ENCODE measurements at places on chromosomes 13 and 19. TPM values are rescaled to one million over a fixed set of nuclear protein-coding genes. Genes with fewer than 3 reads are reported as not detected.

Gene SYT5
- total RNA-seq: not detected

Gene HAUS8
- 5.0 TPM for total RNA-seq

Gene CCDC70
- not detected for total RNA-seq

Gene EXOC3L2
- total RNA-seq: 1.6 TPM

Gene KISS1R
- not detected for total RNA-seq

Gene CEACAM20
- not detected for total RNA-seq

Gene CEACAM8
- not detected for total RNA-seq

Gene ACTMAP
- total RNA-seq: 0.59 TPM

Gene GTPBP3
- total RNA-seq: 33.8 TPM

Gene GPC6
- total RNA-seq: not detected

Gene INAFM1
- 0.73 TPM for total RNA-seq

Gene RPS5
- total RNA-seq: 2,163 TPM

GRCh38 chr19:28543244-28543776 lies 669.6 kb downstream of the UQCRFS1 start:
- DNase-seq: no peak

GRCh38 chr19:16034180-16034579 lies 42.1 kb upstream of the TPM4 start:
- no peak for DNase-seq

GRCh38 chr19:2192862-2193261 lies 29.1 kb downstream of the DOT1L start:
- no peak for DNase-seq

- DNase-seq: no peak
Measured at GRCh38 chr19:4510435-4511255, 7.6 kb downstream of the PLIN4 start.

DNA sequence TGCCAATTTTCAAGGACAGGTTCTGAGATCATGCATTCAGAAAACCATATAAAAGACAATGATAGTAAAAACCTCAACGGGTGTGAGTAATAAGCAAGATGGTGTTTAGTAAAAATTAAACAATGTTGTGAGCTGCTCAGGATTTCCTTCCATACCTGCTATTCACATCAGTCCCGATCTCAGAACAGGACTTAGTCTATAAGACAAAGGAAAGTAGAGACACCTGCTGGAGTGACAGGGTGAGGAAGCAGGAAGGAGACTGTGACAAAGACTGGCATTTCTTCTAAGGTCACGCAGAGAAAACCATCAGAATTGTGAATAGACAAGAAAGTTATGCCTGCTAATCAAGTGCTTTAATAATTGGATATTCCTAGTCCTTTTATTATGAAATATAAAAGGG lies 648.0 kb downstream of the DACH1 start:
- no peak for DNase-seq

GRCh38 chr19:28305513-28305912 lies 907.4 kb downstream of the UQCRFS1 start:
- DNase-seq: no peak

DNA sequence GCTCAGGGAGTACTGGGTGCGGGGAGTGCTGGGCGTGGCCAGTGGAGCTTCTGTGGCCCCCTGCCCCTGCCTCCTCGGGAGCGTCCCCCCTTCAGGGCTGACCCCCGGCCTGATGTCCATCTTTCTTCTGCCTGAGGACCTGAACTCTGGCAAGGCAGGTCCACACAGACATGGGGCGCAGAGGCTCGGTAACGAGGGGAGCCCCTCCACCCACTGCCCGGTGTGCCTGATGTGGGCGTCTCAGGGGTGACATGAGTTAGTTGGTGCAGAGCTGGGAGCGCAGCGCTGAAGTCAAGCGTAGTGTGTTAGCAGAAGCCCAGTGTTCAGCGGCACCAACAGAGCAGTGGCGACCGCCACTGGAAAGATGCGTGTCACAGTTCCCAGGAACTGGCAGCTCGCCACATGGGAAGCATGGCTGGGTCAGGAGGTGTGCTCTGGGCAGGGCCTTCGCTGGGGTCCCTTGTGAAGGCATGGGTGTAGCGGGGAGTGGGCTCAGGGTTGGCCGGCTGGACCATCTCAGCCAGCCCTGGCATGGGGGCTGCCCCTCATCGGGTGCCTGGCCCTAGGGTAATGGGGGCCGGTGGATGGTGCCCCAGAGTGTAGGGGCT lies 11.5 kb downstream of the THOP1 start:
- DNase-seq: no peak

- DNase-seq: no peak
Measured at GRCh38 chr13:99322297-99323103, 15.3 kb upstream of the GPR183 start.
